Activated T-helper 1 cell treated with Interleukin-2 at 50 U/mL for 16 hours (primary cell): ENCODE measurements at places on chromosomes 1 and 21.

DNA sequence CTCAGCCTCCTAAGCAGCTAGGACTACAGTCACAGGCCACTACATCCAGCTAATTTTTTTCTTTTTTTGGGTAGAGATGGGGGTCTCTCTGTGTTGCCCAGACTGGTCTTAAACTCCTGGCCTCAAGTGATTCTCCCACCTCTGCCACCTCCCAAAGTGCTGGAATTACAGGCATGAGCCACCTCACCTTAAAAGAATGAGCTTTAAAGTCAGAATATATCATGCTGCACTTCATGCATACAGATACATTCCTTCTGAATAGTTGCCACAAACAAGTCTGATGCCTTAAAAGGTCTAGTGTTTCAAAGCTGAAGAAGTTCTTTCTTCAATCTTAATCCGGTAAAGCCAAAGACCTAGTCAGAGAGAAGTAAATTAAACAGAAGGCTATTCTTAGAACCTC lies 23.8 kb upstream of the CPLANE2 start:
- no peak for DNase-seq

- no peak for DNase-seq
Measured at GRCh38 chr1:198168227-198168626, 11.4 kb downstream of the NEK7 start.

DNA sequence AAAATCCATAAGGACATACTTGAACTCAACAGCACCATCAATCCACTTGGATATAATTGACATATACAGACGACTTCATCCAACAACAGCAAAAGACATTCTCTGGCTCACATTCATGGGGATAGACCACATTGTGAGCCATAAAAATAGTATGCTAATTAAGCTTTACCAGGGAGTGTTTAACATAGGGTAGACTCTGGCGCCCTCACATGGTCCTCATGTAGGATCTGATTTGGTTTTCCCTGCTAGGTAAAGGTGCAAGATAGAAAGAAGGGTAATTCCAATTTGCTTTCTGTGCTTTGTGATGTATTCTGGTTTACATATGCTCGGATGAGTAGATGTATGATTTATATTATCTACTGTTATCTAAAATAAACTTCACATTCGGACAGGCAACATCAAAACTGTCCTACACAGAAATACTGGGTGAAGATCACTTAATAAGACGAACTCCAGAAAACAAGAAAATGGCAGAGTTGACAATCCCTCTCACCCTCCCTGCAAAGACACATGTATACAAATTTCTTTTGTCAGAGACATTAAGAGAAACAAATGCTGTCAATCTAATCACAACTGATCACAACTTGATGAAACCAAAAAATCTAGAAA lies 27.7 kb downstream of the CR1L start:
- DNase-seq: no peak

GRCh38 chr21:33451634-33452071 lies 28.1 kb downstream of the TMEM50B start:
- DNase-seq: no peak

GRCh38 chr1:115641762-115642167 lies at the start of gene VANGL1:
Gene VANGL1, plus strand, starts transcription at chr1:115641970. Its CDS starts 9,444 bp downstream, at chr1:115651414.
- DNase-seq: peak; percentile 6

DNA sequence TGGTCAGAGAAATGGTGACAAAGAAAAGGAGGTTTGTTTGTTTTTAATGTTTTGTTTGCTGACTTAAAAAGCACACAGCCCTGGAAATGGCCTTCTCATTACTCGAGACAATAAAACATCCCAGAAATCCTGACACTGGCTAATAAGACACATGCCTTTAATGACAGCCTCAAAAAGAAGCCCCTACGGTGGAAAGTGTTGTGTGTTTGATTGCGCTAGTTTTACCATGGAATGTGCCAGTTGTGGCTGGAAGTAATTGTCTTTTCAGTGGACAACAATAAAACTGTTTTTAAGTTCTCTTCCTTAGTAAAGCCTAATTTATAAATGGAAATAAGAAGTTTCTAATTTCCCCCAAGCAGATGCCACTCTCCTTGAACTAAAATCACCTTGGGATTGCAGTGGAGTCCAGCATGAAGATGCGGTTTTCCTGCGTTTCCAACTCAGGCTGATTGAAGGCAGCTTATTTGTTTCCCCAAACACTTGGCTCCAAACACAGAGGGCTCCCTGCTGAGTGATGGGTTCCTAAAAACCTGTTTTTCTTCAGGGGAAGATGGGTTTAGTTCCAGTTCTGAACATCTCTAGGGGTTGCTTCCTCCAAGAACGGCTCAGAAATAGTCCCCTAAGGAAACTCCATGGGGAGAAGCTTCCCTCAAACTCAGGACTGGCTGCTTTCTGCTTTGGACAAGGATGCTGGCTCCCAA lies 54.3 kb downstream of the CD247 start:
- no peak for DNase-seq

DNA sequence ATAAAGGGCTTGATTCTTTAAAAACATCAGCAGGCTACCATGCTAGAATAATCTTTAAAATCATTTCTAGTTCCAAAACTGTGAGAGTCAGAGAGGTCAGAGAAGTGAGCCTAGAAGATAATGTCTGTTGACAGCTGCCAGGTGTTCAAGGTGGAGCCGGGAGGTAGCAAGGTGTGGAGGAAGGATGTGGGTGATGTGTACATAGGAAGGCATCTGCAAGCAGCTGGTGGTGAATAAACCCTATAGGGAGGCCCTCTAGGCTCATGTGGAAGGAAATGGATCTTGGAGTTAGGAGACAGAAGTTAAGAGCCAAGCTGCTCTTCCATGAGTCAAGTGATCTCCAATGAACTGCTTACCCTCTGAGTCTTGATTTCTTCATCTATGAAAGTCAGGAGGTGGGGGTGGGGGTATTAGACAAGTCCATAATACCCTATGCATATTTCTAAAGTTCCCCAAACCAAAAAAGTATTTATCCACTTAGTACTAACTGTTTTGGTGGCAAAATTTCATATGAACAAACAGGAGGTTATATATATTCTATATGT lies 266.3 kb downstream of the RHOU start:
- no peak for DNase-seq

DNA sequence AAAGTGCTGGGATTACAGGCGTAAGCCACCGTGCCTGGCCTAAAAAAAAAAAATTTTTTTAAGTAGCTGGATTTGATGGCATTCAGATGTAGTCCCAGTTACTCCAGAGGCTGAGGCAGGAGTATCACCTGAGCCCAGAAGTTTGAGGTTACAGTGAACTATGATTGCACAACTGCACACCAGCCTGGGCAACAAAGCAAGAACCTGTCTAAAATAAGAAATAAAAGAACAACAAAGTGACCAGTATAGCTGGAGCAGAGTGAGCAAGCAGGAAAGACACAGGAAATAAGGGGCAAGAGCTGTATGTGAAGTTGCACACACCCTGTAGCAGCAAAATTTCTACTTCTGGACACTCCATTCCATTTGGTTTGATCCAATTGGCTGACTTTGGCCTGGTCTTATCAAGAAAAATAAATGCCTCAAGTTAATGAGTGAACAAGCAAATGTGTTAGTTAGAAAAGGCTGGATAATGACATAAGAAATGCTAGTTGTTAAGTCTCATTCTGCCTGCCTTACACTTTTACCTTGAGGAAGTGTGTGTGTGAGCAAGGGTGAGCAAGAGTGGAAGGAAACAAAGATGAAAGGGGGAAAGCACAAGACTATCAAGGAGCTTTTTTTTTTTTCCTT lies 7.9 kb downstream of the ATP5IF1 start:
- DNase-seq: no peak

DNA sequence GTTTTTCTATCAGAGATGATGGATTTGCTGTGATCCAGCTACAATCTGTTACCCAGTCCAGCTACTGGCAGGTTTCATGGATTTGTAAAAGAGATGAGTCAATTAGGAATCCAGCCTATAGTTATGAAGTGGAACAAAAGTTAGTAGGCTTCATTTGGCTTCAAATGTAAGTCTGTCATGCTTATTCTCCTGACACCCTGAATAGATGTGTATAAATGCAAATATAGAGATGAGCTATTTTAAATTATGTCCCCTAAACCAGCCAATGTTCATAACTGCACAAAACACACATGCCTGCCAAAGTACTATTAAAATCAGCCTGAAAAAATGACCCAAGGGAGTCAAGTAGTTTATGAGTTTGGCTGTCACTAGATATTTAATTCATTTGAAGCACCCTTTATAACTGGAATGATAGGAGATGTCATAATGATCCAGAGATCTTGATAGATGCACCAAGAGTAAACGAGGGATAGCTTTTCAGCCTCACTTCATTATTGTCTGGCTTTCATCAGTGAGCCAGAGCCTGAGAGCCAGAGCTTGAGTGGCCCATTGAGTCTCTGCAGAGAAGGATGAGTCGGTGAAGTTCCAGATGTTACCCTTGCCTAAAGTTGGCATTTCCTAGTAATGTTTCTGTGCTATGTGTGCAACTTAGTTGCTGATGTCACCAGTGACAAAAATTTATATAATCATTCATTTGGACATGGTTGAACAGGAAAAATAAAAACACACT lies 11.8 kb upstream of the NTMT2 start:
- no peak for DNase-seq

GRCh38 chr1:60502506-60502905 lies 428.9 kb upstream of the C1orf87 start:
- no peak for DNase-seq

GRCh38 chr1:12155328-12155727 lies 11.5 kb upstream of the TNFRSF1B start:
- DNase-seq: no peak
